Fibroblast of the aortic adventitia (primary cell): ENCODE measurements at places on chromosomes 6 and 20.

DNA sequence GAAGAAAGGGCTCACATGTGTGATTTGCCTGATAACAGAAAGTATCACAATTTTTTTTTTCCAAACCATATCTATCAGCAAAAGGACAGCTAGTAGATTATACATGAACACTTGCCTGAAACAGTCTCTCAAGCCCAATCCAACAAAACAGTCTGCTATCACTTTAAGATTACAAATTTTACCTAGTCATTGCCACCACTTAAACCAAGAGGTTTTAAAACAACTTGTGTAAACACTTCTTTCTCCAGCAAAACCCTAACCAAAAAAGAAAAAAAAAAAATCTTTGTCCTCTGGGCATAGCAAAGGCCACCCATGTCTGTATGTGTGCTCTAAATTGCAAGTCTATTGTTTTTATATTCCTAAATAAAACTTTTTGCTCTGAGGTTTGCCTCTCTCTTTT, 1568.4 kb downstream of the GRIK2 start:
- no peak for DNase-seq

DNA sequence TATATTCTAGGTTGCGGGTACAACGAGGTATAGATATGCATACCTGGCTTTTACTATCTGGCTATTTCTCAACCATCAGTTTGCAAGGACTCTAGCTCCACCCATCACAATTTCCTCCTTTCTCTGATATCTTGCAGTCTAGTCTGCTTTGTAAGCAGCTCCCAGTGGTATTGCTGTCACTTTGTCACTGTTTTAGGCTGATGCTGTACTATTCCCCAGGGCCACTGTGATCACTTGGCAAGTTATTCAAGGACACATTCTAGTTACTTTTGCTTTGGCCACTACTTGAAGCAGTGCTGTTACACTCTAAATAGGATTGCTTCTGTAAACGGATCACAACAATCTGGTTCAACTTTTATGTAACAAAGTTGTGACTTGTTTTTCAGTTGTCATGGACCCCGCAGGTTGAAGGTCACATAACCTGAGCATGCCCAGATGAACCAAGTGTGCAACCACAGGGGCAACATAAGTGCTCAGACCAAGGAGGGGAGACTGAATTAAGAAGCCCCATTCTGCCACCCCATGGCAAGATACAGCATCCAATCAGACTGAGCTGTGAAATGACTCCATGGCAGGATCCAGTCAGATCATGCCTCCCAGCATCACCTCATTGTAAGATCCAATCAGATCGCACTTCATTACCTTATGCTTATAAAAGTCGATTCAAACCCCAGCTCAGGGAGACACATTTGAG, 588.4 kb upstream of the CITED2 start:
- DNase-seq, result no peak

DNA sequence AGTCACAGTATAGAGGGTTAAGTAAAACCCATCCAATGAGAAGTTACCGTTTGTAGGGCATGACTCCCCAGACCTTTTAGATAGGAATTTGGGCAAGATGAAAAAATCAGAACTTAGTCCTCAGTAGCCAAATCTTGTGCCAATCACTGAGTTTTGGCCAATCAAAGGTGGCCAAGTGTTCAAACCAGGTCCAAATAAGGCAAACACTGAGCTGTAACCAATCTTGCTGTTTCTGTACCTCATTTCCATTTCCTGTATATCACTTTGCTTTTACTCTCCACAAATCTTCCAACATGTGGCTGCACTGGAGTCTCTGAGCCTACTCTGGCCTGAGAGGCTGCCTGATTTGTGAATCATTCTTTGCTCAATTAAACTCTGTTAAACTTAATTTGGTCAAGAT, 81.8 kb upstream of the GPR6 start:
- DNase-seq, result peak; percentile 24

- peak; percentile 95 for DNase-seq
Measured at GRCh38 chr6:63904650-63905248, 269.1 kb downstream of the PHF3 start.

DNA sequence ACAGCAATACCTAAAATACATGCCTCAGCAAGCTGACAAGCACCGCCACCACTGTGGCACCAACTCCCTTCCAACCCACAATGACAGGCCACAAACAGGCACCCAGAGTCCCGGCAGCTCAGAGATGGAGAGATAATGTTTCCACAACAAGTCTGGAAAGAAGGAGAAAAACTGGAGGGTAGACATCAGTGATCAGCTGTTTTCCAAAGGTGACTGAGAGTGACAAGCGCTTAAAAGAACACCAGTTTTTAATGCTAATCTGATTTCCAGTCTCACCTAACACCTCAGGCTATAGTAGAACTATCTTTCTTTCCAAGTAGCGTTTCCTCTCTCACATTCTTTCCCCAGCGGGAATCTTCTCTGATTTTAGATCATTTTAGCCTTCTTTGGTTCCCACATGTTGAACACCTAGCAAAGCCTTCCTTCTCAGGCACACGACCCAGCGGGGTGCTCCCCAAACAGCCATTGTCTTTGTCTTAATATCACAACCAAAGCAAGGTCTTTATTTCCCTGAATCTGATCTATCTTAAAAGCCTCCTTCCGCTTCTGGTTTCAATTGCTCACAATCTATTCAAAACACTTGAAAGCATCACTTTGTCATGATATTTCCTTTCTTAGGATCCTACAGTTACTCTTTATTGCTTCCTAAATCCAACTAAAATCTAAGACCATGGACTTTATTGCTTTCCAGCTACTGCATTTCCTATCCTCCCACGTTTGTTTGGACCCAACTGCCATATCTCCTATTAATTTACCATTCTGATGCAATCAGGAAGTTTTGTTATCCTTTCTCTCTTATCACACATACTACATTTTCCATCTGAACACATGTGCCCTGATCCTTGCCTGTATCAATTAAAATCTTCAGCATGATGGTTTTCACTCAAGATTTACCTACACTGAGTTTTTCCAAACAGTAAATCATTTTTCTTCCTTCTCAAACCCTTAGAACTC, 282.7 kb downstream of the ADGB start:
- DNase-seq, result no peak

DNA sequence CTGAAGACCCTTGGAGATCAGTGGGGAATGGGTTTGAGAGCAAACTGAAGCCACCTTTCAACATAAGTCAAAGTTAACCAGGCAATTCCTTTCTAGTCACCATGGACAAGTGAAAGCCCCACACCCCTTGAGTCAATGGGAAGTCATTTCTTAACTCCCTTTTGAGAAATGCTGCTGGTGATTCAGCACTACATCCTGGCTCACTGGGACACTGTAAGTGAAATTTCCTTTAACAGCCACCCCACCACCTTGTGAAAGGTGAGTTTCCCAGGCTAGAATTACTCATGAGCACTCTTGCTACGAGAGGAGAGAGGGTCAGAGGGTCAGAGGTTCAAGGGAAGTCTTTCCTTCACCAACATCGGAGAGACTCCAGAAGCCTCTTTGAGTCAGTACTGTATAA, 93.3 kb upstream of the MARCKS start:
- peak; percentile 60 for DNase-seq

DNA sequence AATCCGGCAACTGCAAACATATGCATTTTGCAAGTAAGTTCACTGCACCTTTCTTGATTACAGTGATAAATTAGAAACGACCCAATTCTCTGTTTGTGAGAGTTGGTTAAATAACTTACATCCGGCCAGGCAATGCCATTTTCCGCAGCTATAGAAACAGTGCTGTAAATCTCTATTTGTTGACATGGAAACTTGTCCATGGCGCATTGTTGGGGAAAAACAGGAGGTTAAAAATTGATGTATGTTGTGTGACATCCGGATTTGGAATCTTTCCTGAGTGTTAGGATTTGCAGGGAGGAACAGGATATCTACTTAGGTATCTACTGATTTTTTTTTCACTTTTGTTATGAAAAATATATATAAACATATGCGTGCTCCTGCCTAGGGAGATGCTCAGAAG, 66.5 kb downstream of the DLGAP4 start:
- no peak for DNase-seq
